ENCODE measurements at places on chromosomes 12 and 14.
A peak's percentile ranks its signal among the peaks of the same experiment; 100 is the strongest.

DNA sequence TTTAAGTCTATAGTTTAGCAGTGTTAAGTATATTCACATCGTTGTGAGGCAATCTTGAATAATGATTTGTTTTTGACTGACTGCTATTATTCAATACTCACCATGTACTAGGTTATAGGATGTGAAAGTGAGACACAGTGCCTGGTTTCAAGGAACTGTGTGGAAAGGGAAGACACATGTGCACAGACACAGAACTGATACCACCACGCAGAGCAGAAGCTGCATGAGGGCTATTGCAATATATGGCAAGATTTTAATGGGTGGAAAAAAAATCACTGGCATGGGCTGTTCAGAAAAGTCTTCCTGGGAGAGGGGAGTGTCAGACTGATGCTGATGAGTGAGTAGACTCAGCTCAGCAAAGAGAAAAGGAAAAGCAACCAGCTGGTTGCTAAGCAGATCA lies 10.4 kb downstream of the SLC7A8 start:
- no peak for DNase-seq

DNA sequence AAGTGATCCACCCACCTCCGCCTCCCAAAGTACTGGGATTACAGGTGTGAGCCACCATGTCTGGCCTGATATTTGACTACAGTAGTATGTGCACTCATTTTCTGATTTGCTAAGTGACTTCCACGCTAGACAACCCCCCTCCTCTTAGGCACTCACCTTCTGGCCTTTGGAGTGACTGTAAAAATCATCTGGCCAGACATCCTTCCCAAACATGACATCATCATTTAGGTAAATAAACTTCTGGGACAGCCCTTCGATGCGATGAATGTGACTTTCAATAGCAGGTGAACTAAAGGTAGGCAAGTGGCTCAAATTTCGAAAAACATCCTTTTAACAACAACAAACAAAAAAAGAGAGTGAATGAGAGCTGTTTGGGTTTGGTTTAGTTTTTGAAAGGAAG lies 30.6 kb upstream of the SYCP3 start:
- DNase-seq, result no peak

DNA sequence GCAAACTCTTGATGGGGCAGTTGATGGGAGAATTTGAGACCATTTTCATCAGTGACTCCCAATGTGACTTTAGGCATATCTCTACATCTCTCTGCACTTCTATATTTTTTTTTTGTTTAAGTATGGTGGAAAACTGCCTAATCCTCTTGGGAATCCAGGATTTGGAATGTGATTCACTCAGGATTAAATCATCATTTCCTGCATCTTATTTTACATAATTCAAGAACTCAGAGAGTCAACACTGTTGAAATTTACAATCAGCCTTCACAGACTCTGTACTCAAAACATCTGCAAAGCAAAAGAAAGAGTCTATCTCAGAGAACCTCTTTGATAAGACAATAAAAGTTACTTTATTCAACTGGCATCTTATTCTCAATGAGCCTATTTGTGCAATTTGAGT lies 260.7 kb upstream of the NOS1 start:
- DNase-seq, result no peak

GRCh38 chr12:17035372-17035771 lies 429.4 kb upstream of the LMO3 start:
- DNase-seq, result no peak

DNA sequence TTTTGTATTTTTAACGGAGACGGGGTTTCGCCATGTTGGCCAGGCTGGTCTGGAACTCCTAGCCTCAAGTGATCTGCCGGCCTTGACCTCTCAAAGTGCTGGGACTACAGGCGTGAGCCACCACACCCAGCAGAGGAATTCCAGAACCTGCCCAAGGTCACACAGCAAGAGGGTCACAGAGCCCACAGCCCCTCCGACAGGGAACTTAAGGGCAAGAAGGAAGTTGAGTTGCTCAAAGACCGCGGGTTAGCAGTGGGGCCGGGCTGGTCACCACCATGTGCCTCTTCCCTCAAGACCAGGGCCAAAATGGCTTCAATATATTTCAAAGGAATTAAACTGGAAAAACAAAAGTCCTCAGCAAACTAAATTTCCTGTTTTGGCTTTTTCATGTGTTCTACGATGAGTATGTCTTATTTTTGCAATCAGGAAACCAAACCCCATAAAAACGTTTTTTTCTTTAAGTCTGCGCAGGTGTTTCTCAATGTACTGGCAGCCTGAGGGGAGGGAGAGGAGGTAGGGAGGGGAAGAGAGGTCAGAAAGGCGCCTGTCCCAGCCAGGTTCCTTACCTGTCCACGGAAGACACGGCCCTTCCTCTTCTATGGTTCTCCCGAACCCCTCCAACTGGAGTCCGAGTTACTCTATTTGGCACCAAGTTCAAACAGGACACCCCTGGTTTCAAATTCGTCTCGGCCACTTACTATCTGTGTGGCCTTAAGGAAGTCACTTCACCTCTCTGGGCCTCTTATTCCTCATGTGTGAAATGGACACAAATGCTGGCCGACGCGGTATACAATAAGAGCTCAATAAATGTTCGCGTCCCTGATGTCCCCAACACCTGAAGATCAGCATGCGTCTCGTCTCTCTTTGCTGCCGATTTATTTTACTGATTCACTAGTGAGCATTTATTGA lies 778 bp downstream of the SLC8B1 start:
- DNase-seq, result peak; percentile 4

DNA sequence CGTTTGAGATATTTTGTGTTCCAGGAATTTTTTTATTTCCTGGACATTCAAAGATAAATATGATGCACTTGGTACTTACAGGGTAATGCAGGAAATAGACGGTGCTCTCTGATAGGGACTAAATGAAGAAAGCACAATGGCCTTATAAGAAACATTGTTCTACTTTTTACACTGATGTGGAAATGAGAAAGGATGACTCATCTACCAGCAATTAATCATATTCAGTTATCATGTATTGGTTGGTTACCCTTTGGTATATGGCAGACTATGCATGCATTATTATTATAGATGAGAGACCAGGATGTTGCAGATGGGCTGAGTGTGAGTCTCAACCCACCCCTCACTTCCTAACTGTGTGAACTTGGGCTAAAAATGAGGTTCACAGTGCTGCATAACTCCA lies 222.2 kb downstream of the FLRT2 start:
- no peak for DNase-seq

- DNase-seq, result no peak
Observed at GRCh38 chr12:132465269-132466190, 24.4 kb upstream of the FBRSL1 start.

DNA sequence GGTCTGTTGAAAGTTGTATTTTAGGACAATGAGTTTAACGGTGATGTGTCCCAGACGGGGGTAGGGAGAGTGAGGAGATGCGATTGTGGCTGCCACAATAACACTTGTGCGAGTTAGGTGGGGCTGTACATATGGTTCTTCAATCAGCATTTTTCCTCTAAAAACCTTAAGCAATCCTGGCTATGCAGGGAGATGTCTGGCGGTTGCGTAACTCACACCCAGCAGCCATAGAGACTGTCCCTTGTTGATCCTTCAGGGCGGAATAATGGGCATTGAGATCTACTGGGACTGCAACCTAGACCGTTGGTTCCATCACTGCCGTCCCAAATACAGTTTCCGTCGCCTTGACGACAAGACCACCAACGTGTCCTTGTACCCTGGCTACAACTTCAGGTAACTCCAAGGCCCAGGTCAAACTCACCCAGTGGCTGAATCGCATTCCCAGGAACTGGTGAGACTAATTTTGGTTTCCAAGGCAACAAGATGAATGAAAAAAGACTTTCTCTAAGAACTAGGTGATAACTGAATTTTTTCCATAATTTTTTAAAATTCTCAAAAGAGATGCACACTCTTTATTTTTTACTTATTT lies 34.6 kb downstream of the P2RX7 start:
- DNase-seq, result no peak

DNA sequence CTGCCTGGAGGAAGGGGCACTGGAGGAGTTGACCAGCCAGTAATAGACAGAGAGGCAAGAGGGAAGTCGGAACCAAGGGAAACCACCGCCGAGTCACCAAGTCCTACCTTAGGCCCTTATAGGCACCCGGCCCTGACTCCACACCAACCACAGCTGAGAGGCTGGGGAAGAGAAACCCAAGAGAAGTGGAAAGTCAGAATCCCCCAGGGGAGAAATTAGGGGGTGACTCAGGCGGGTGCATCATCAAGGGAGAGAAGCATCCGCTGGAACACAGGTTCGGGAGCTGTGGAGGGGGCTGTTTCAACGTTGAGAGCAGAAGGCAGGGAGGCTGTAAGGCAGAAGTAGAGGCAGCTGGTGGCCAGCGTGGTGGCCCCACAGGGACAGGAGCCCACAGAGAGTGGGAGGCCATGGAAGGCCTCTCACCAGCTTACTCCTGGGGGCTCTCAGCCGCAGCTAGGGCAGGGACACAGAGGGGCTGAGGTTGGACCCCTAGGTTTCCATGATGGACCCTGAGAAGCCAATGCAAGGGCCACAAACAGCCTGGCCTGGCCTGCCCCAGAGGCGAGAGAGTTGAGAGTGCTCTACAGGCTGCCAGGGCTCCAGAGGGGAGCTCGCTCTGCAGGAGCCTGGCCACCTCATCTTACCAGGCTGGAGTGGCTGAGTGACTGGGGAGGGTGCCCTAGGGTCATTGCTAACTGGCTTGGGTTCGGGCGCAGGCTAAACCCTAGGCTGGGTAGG lies 1.4 kb upstream of the TRMT61A start:
- peak; percentile 40 for DNase-seq

DNA sequence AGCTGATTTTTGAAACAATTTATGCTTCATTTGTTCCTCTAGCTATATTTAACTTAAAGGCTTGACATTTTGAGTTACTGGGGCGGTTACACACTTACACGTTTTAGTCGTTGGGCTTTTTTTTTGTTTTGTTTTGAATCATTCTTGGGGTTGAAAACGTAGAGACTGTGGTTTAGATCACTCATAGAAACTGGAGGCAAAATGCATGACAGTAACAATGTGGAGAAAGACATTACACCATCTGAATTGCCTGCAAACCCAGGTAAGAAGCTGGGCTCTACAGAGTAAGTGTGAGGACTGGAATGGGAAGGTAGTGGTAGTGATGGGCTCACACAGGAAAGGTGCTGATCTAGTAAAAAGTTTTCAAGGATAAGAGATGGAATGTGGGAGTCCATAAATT lies at the start of gene CLEC2D:
TSS of gene CLEC2D (plus strand) at position 180 of the 400 bp plus-strand sequence. CDS start at position 202, 22 bp downstream.
- peak; percentile 69 for DNase-seq

DNA sequence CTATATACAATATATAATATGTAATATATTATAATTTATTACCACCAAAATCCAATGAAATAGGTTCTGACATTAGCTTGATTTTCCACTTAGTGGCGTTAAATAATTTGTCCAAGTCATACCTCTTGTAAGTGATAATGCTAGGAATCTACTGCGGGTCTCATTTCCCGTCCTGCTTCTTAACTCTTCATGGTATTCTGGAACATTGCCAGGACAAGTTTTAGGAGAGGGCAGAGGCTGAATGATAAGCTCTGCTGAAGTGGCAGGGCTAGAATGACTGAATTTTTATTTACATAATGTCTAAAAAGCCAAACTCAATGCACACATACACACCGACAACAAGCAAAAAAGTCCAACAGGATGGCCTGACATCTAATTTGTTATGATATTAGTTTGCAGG lies 70.4 kb upstream of the PTPRQ start:
- no peak for DNase-seq

GRCh38 chr12:107501681-107502080 lies 183.9 kb upstream of the PWP1 start:
- DNase-seq, result no peak

DNA sequence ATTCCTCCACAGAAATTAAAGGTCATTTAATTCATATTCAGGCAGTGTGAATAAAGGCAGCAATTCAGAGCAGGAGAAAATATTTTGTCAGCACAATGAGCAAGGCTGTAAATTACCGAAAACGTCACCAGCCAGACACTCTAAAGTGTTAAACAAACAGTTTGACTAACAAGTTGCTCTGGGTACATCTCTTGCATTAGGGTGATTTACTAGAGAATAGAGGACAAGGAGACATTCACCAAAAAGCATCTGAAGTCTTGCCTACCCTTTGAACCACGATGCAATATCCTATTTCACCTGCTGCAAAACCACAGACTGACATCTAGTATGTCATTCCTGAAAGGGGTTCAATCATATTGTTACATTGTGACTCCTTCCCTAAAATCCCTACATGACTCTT lies 27.1 kb upstream of the GPHB5 start:
- no peak for DNase-seq

DNA sequence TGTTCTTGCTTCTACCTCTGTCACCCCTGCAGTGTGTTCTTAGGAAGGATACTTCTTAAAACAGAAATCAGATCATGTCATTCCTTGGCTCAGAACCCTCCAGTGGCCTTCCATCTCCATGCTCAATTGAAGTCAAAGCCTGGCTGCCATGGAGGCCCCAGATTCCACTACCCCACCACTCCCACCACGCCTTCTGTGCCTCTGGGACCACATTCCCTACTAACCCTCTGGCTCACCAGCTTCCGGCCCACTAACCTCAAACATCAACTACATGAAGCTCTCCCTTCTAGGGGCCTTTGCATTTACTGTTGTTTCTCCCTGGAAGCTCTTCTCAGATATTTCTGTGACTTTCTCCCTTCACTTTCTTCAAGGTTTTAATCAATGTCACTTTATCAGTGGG lies 76.1 kb upstream of the REP15 start:
- DNase-seq, result no peak

DNA sequence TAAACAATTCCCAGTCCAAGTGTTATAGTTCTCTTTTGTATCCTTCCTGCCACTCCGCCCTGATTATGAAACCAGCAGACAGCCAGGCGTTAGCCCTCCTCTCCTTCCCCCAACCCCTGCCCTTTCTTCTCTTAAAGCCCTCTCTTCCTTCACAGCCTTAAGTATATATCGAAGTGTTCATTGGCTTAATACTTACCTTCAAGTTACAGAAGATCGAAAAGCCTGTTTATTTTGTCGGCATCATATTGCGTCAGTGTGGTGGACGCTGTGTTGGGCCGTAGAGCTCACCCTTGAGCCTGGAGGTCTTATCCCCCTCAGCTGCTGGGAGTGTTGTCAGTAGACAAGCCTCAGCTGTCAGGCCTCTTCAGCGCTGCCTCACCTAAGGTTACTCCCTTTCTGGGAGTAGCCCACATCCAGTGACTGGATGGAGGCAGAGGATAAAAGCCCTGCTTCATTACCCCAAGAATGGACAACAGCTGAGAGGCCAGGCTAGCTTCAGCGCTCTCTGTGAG lies 36.2 kb downstream of the CMAS start:
- DNase-seq, result no peak

GRCh38 chr12:113396828-113397496 lies 6.7 kb downstream of the SDS start:
- no peak for DNase-seq

DNA sequence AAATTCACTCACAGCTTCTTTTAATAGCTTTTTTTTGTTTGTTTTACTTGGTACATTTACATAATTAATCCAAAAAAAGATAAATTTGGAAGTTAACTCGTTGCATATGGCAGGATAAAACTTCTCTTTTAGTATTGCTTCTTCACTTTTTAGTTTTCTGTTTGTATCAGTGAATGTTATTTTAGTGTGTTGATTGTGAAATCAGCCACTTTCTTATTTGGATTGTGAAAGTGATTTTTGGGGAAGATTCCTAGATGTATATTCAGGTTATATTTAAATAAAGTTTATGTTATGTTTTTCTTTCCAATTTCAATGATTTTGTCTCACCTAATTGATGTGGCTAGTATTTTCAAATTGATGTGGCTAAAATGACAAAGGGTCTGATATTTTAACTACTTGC lies 693.9 kb upstream of the MGAT4C start:
- no peak for DNase-seq

GRCh38 chr14:51208982-51209381 lies 31.1 kb upstream of the TMX1 start:
- no peak for DNase-seq

Data from stimulated activated CD4-positive, alpha-beta T cell treated with anti-CD3 and anti-CD28 coated beads, Interleukin-4, amount 100 ng/mL, for 24 hours (primary cell).